Activated naive CD4-positive, alpha-beta T cell treated with Interleukin-2 at 50 U/mL for 16 hours (primary cell): ENCODE measurements at places on chromosomes 13 and 19.
A peak's percentile ranks its signal among the peaks of the same experiment; 100 is the strongest.

DNA sequence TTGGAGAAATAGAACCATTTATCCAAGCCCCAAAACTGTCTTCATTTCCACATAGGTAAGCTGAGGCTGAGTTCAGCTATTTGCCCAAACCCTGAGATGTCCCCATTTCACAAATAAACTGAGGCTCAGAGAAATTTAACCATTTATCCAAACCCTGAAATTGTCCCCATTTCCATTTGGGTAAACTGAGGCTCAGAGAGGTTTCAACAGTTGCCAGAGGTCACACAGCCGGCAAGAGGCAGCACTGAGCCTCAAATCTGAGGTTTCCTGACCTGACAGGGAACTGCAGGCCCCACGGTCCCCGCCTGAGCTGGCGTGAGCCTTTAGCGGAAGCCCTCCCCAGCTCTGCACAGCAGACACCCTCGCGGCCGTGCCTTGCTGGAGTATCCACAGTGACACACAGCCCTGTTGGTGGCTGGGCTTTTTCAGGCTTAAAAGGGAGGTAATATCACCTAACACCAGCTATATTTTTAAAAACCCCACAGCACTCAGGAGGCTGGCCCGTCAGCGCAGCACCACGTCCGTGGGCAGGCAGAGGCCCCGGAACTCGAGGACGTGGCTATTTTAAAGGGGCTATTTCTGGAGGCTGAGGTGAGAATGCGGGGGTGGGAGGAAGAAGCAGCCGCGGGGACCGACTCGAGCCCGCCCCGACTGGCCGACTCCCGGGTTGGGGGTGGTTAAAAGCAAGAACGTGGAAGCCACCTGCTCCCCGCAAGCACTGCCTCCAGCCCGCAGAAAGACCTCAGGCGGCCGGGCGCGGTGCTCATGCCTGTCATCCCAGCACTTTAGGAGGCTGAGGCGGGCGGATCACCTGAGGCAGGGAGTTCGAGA is 18.5 kb downstream of the PTPRS start:
- DNase-seq: peak; percentile 6

DNA sequence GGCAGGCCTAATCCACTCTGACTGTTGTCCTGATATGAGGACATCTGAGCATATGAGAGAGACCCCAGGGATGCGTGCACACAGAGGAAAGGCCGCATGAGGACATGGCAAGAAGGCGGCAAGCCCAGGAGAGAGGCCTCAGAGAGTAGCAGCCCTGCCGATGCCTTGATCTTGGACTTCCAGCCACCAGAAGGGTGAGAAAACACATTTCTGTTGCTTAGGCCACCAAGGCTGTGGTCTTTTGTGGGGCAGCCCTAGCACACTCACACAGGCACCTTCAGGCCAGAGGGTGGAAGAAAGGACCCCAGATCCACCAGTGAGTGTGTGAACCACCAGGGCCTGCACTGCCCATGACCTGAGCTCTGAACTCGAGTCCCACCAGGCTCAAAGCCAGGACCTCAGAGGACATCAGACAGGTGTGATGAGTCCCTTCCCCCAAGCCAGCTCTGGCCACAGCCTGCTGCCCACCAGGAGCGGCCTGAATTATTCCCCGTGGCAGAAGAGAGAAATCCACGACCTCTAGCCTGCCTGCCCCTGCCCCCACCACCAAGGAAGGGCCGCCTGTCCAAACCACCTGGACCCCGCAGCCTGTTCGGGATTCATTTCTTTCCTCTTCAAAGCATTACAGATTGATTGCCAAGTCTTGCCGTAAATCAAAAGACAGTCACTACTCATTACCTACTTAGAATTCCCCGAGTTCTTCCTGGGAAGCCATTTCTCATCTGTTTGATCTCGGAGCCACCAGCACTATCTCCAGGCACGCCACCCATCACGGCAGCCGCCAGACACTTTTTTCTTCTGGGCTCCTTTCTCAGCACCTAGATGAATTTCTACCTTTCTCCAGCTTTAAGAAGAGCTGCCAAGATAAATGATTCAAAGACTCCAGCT is 72.2 kb downstream of the CEBPG start:
- no peak for DNase-seq

DNA sequence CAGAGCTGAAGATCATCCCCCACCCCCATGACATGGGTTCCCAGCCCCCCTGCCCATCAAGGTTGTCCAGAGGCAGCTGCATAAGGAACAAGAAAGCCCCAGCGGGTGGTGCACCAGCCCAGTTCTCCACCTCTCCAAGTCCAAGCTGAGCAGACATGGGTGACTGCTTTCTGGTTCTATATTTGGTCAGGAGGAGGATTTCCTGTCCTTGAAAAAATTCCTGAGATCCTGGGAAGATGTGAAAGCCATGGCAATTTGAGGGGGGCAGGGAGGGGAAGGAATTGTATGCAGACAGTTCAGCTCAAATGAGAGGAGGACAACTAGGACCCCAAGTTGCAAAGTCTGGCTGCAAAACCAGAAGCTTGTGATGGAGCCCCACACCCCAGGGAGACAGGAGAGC is 55.4 kb upstream of the ADGRE5 start:
- no peak for DNase-seq

DNA sequence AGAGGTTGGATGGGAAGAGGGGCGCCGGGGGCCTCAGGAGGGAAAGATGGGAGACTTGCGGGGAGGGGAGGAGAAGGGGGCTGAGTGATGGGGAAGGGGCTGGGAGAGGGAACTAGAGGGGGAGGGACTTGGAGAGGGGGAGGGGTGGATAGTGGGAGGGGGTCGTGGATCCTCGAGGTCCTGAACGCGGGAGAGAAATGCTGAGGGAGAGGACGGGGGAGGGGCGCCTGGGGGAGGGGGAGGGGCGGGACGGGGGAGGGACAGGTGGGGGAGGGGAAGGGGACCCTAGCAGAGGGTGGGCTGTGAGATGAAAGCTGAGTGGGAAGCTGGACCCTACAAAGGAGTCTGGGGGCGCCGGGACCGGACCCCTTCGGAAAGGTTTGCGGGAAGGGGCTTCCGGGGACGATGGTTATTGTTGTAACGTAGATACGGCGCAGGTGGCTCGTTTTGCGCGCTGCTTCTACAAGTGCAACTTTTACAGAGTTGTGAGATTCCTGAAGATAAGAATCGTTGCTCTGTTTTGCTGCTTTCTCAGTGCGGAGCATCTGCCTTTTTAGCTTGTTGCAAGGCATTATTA is 418 bp downstream of the ZNF444 start:
- DNase-seq: peak; percentile 21

DNA sequence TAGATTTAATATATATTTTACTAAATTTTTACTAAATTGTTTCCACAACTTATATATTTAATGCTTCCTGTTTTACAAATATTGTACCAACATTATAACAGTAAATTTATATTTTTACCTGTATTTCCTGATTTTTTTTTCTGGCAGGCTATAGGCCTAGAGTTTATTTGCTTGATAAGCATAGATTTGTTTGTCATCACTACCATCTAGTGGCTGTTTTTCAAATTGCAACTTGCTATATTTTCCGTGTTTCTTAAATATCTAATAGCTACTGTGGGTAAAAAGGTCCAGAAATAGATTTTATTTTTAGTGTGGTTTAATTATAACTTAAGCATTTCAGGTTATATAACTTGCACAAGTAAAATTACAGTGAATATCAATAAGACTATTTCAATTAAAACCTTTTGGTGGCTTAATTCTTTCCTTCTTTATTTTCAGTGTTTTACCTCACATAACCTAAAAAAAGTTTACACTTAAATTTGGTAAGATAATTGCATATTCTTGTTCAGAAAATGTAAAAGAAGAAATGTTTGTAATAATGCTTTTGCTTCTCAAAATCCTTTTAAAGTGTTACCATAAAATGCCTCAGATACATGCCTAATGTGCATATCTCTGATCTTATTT is 60.6 kb downstream of the NDFIP2 start:
- DNase-seq: no peak

GRCh38 chr19:2097203-2097885 is 629 bp downstream of the IZUMO4 start:
- DNase-seq: peak; percentile 58
